ENCODE measurements at places on chromosomes 12 and 14.
A peak's percentile ranks its signal among the peaks of the same experiment; 100 is the strongest.

DNA sequence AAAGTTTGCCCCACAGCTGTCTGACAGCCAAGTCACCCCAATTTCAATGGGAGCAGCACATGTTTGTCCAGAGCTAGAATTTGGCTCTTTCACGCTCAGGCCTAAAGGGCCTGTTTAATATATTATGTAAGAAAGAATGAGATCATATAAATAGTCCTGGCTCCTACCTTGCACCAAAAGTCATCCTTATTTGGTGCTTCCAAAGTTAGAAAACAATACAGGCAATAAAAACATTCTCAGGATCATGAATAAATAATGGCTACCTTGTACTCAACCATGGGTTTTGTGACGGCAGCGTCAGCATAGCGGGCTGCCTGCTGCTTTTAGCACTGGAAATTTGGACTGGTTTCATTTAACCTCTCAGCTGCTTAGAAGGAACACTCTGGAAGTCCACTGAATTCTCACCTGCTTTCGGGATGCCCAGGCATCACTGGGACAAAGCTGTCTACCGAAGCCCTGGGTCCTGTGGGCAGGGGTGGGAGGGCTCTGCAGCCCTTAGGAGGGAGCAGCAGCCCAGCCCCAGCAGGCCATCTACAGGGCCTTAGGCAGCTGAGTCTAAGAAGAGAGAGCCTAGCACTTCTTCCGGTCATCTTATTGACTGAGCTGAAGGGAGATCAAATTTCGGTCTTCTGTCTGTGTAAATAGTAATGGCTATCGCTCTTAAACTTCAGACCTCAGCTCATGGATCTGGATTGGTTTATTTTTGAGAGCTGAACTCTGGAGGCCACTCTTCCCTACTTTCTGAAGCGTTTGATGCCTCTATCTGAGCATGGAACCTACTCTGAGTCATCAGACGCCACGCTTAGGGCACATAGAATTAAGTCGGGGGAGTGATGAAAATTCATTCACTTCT, 106.5 kb downstream of the SAMD4A start:
- peak; percentile 61 for DNase-seq

- no peak for DNase-seq
Measured at GRCh38 chr12:31804185-31804504, 75.3 kb upstream of the AMN1 start.

- peak; percentile 47 for DNase-seq
Measured at GRCh38 chr12:459430-460258, at the start of gene B4GALNT3. Gene B4GALNT3, plus strand, starts transcription at chr12:459939. Its CDS starts 438 bp downstream, at chr12:460377.

GRCh38 chr12:46354111-46354801, 18.3 kb downstream of the SLC38A2 start:
- DNase-seq: no peak

- no peak for DNase-seq
Measured at GRCh38 chr14:45970621-45971020, 681.0 kb downstream of the RPL10L start.

- DNase-seq: no peak
Measured at GRCh38 chr14:69193721-69194120, 2.4 kb downstream of the EXD2 start.

DNA sequence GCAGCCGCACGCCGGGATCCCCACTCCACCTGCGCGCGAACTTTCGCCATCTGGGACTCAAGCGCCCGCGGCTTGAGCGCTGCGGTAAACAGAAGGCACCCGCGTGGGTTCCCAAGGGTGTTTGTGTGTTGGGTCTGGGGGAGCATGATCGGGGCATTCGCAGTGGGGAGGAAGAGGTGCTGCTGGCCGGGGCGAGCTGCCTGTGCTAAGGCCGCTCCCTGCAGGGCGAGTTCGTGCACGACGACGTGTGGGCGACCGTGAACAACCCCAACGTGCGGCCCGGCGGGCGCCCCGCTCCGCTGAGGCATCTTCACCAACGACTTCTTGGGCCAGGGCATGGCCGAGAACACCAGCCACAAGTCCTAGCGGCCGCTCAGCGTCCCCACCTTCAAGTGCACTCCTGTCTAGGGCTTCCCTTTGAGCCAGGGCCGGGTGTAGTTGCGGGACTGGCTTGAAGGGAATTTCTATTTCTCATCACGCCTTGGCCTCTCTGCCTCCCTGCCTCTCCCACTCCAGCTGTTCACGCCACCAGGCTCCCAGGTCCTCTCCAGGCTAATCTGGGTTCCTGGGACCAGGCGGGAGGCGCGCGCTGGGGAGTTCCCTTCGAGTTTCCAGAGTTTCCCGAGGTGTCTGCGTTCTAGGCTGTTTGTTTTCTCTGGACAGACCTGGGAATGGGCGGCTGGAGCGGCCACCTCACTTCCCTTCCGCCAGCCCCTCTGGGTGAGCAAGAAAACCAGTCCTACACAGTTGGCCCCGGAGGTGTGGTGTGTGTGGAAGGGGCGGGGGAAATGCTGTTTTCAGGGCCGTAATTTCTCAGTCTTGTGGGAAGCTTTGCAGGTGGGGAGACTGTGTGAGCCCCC, 417.8 kb upstream of the TMTC1 start:
- DNase-seq: no peak

GRCh38 chr14:100739306-100739705, 12.6 kb downstream of the DLK1 start:
- DNase-seq: no peak

DNA sequence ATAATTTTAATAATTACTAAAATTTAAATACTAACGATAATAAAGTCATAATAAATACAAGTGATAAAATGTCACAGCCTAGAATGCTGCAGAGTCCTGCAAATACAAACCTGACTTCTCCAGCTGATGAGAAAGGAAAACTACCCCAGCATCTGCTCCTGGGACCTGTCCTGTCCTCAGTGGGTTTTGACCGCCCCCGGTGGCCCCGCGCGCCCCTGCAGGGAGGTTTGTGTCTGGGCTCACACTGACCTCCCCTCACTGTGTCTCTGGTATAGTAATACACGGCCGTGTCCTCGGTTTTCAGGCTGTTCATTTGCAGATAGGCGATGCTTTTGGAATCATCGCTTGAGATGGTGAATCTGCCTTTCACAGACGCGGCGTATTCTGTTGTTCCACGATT, 1139.4 kb downstream of the TMEM121 start:
- no peak for DNase-seq

- no peak for DNase-seq
Measured at GRCh38 chr14:60094306-60094897, 2.7 kb downstream of the PCNX4 start.

DNA sequence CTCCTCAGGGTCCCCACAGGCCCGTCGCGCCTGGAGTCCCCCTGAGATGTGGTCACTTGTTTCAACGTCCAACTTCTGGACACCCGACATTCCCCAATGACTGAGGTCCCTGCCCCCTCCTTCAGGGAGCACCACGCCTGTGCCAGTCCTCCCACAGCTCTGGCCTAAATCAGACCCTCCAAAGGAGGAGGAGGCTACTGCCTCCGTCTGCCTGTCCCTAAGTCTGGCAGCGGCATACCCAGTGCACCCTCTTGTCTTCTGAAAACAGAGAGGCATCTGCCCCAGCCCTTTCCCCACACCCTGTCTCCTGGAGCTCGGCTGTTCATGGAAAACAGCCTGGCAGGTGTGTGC, 46.2 kb downstream of the TESC start:
- no peak for DNase-seq

GRCh38 chr12:111780615-111781014, 13.9 kb downstream of the ALDH2 start:
- no peak for DNase-seq

GRCh38 chr12:50062728-50063460, 5.5 kb downstream of the ASIC1 start:
- no peak for DNase-seq

DNA sequence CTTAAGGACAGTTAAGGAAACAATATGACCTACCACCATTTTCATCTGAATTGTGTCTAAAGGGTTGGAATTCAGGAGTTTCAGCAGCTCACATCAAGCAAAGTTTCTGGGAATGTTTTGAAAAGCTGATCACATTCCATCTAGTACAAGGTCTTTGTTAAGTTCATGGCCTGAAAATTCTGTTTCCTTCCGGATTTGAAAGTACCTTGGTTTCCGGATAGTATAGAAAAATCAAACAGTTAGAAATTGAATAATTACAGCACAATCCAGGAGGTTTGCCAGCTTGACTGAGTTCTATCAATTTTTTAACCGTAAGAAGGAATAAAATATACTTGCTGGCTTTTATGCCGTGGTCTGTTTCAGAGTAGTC, 136.5 kb downstream of the HMGA2 start:
- no peak for DNase-seq

- no peak for DNase-seq
Measured at GRCh38 chr14:53444677-53445312, 291.7 kb upstream of the DDHD1 start.

- DNase-seq: peak; percentile 81
Measured at GRCh38 chr14:74257078-74257940, 18.1 kb downstream of the VSX2 start.

DNA sequence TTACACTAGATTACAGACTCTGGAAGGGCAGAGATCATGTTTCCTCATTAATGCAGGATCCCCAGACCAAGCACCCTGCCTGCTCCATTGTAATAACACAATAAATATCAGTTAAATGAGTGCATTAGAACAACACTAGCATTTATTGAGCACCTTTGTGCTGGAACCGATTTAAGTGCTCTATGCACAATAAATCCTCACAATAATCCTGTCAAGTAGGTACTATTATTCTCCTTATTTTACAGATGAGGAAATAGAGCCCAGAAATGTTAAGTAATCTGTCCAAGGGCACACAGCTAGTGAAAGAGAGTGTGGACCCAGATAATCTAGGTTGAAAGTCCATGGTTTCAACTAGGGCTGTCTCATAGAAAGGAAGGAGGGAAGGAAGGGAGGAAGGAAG, 69.8 kb downstream of the MAP1LC3B2 start:
- DNase-seq: no peak

GRCh38 chr14:20971705-20972021, 16.4 kb downstream of the RNASE2 start:
- no peak for DNase-seq

- DNase-seq: no peak
Measured at GRCh38 chr14:90883197-90883596, 67.0 kb upstream of the TTC7B start.

DNA sequence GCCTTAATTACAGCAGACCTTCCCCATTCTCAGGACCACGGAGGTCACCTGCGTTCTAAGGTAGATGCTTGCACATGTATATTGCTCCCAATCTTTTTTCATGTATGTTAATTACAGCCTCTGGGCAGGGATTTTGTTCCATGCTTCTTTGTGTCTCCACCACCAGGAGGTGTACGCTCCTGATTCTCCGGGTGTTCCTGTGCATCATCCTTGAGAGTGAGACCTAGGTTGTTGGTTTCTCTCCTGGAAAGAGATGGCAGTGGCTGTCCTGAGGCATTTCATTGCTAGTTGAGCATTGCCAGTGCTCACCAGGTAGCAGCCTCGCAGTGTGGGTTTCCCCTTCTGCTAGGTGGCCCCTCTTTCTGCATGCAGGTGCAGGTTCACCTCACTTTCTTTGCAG, 52.8 kb downstream of the KCNK13 start:
- DNase-seq: no peak

GRCh38 chr14:81070511-81070910, 115.1 kb downstream of the TSHR start:
- no peak for DNase-seq

GRCh38 chr14:77208291-77208978, 26.8 kb downstream of the TMEM63C start:
- peak; percentile 79 for DNase-seq

DNA sequence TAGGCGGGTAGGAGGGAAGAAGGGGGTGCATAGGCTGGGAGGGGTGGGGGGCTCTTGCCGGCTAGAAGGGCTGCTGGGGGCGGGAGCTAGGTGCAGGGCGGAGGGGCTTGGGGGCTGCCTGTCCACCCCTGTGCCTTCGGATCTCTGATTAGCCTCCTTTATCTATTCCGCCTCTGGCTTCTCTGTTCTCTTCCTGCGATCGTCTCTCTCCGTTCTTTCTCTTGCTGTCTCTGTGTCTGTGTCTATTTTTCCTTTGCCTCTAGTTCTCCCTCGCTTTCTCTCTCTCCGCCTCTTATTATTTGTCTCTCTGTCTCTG, 166.7 kb upstream of the LHX5 start:
- DNase-seq: no peak
